ENCODE measurements at places on chromosomes 4 and X. TPM values are rescaled to one million over a fixed set of nuclear protein-coding genes. Genes with fewer than 3 reads are reported as not detected.

The HPSE gene
- 2.1 TPM for total RNA-seq

The CFAP47 gene
- 0.06 TPM for total RNA-seq

The GNRHR gene
- total RNA-seq = not detected

The PHEX gene
- total RNA-seq = 0.18 TPM
